ENCODE measurements at places on chromosomes 5 and 9. TPM values are rescaled to one million over a fixed set of nuclear protein-coding genes. Genes with fewer than 3 reads are reported as not detected.

SLCO4C1 gene
- total RNA-seq: 0.37 TPM

NEURL1B gene
- total RNA-seq: 0.19 TPM

NACC2 gene
- 5.2 TPM for total RNA-seq

GMCL2 gene
- not detected for total RNA-seq

RASEF gene
- total RNA-seq: not detected

PCDHB9 gene
- total RNA-seq: not detected

PLCXD3 gene
- not detected for total RNA-seq

MTX3 gene
- 14.3 TPM for total RNA-seq

NSG2 gene
- total RNA-seq: not detected

SLC4A9 gene
- total RNA-seq: 0.73 TPM

LOX gene
- 0.04 TPM for total RNA-seq

PCDH12 gene
- 0.80 TPM for total RNA-seq

LCP2 gene
- total RNA-seq: 232 TPM

- peak overlapping the region; percentile 99 for H3K27ac ChIP-seq
- H3K4me3 ChIP-seq: peak overlapping the region; percentile 88
- H3K27me3 ChIP-seq: no peaks in the 10 kb centered on the region
- peaks cover 38% of the 10 kb centered on the region for H3K36me3 ChIP-seq
- H3K4me1 ChIP-seq: peaks cover 43% of the 10 kb centered on the region
These were observed 1.4 kb downstream of the STING1 start for GRCh38 chr5:139481122-139481533.

GRCh38 chr9:120697448-120697847 lies 16.8 kb downstream of the MEGF9 start:
- no peak overlapping the region for H3K4me3 ChIP-seq
- H3K27ac ChIP-seq: no peak overlapping the region
- no peaks in the 10 kb centered on the region for H3K27me3 ChIP-seq
- H3K4me1 ChIP-seq: peaks cover 32% of the 10 kb centered on the region
- H3K36me3 ChIP-seq: no peaks in the 10 kb centered on the region
- no peak for DNase-seq

- no peak overlapping the region for H3K4me3 ChIP-seq
- no peak for DNase-seq
- peaks cover 4% of the 10 kb centered on the region for H3K27me3 ChIP-seq
- H3K27ac ChIP-seq: no peak overlapping the region
- H3K36me3 ChIP-seq: no peaks in the 10 kb centered on the region
These were observed 38.3 kb downstream of the EQTN start for GRCh38 chr9:27258662-27259061.

DNA sequence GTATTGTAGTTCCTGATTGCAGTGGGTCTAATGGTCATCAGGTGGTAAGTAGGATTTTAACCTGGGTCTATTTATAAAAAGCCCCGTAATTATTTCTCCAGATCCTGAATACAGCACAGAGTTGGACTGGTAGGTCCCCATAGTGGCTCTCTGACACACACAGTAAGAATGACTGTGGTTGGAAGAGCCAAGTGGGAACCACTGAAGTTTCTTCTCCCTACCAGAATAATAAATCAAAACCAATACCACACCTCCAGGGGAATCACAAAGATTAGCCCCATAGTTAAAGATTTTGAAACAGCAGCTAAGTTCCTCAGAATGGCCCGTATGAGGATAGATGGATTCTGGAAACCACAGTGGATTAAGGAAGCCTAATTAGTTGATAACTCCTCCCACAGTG lies 68.4 kb upstream of the ZFR start:
- no peak overlapping the region for H3K4me3 ChIP-seq
- no peaks in the 10 kb centered on the region for H3K4me1 ChIP-seq
- no peak for DNase-seq
- no peak overlapping the region for H3K27ac ChIP-seq
- H3K36me3 ChIP-seq: no peaks in the 10 kb centered on the region

- DNase-seq: no peak
- H3K4me1 ChIP-seq: no peaks in the 10 kb centered on the region
- H3K36me3 ChIP-seq: no peaks in the 10 kb centered on the region
- no peak overlapping the region for H3K27ac ChIP-seq
- H3K27me3 ChIP-seq: no peaks in the 10 kb centered on the region
These were observed 929.8 kb downstream of the CDH18 start for GRCh38 chr5:19058216-19058615.

DNA sequence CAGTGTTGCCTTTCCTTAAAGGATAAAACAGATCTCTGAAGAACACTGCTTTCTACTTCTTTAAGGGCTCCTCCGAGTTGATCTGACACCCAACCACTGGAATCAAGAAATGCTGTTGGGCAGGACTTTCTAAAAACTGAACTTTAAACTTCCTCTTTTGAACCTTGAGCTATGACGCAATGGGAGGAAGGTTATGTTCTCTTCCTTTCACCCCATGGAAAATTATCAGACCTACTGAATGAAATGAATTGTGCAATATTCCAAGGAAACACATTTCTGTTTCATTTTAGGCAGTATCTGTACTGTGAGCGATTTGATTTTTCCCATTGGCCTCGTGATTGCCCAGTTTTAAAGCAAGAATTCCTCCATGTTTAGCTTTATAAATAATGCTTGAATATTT lies 206.0 kb upstream of the PRR16 start:
- DNase-seq: no peak
- no peaks in the 10 kb centered on the region for H3K36me3 ChIP-seq

- no peaks in the 10 kb centered on the region for H3K4me1 ChIP-seq
- no peak for DNase-seq
- H3K27me3 ChIP-seq: no peaks in the 10 kb centered on the region
- H3K4me3 ChIP-seq: no peak overlapping the region
- no peaks in the 10 kb centered on the region for H3K36me3 ChIP-seq
These were observed 334.6 kb upstream of the TUSC1 start for GRCh38 chr9:26012797-26013196.

- no peaks in the 10 kb centered on the region for H3K36me3 ChIP-seq
- H3K4me1 ChIP-seq: no peaks in the 10 kb centered on the region
- H3K27ac ChIP-seq: no peak overlapping the region
- H3K27me3 ChIP-seq: no peaks in the 10 kb centered on the region
- no peak overlapping the region for H3K4me3 ChIP-seq
These were observed 64.4 kb downstream of the FAM114A2 start for GRCh38 chr5:153974131-153974812.

DNA sequence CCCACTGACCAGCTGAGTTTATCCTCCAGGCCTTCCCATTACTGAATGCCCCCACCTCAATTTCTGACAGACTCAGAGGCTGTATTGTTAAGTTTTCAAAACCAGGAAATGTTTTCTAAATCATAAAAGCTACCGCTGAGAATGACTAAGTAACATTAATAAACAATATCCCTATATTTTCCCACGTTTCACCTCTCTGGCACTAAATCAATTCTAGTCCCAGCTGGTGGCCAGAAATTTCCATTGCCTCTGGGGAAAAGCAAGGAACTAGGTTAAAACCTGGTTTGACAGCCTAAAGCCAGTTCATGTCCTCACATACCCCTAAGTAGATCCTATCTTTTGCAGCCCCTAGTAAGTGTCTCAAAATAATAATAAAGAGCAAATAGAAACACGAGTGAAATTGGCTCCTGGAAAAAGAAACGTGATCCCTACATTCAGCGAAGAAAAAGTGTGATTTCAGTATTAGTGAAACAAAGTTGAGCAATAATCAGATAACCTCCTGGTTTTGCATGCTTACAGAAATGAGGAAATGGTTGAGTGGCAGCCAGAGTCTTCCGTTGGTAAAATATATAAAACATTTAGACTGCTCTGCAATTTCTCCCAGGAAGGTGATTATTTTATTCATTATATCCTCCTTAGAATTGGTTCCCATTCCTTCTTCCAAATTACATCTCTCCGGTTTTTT lies 110.9 kb downstream of the ESM1 start:
- H3K27ac ChIP-seq: no peak overlapping the region
- peaks cover 3% of the 10 kb centered on the region for H3K4me1 ChIP-seq
- H3K36me3 ChIP-seq: no peaks in the 10 kb centered on the region
- H3K4me3 ChIP-seq: no peak overlapping the region

GRCh38 chr9:125600194-125600593 lies 106.8 kb downstream of the MAPKAP1 start:
- no peak for DNase-seq
- H3K4me3 ChIP-seq: no peak overlapping the region
- H3K4me1 ChIP-seq: peaks cover 22% of the 10 kb centered on the region
- peaks cover 7% of the 10 kb centered on the region for H3K36me3 ChIP-seq

- no peak overlapping the region for H3K27ac ChIP-seq
- no peaks in the 10 kb centered on the region for H3K36me3 ChIP-seq
- H3K4me3 ChIP-seq: no peak overlapping the region
- no peaks in the 10 kb centered on the region for H3K4me1 ChIP-seq
- H3K27me3 ChIP-seq: peaks cover 5% of the 10 kb centered on the region
These were observed 150.9 kb upstream of the SPEF2 start for GRCh38 chr5:35466746-35467145.

GRCh38 chr5:89901346-89901745 lies 508.2 kb downstream of the CETN3 start:
- H3K27ac ChIP-seq: no peak overlapping the region
- H3K36me3 ChIP-seq: no peaks in the 10 kb centered on the region
- no peaks in the 10 kb centered on the region for H3K4me1 ChIP-seq
- no peak for DNase-seq
- no peak overlapping the region for H3K4me3 ChIP-seq

DNA sequence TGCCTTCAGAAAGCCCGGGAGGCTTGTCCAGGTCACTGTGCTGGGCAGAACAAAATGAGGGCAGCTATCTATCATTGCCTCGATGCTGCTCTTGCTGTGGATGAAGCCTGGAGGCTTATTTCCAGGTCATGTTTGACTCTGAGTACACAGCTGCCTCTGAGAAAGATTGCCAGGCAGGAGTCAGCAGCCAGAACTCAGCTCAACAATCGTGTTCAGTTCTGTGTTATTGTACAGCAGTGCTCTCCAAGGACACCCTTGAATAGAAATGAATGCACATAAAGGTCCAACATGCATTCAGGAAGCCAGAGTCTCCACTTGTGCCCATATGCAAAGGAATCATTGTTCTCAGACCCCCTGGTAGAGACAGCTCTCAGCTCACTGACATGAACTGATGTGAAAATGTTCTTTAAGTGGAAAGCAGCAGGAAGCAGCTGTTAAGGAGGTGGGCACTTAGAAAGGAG lies 61.7 kb upstream of the ZFR start:
- H3K36me3 ChIP-seq: no peaks in the 10 kb centered on the region
- peaks cover 6% of the 10 kb centered on the region for H3K27me3 ChIP-seq
- no peak overlapping the region for H3K27ac ChIP-seq
- H3K4me3 ChIP-seq: no peak overlapping the region
- no peak for DNase-seq

DNA sequence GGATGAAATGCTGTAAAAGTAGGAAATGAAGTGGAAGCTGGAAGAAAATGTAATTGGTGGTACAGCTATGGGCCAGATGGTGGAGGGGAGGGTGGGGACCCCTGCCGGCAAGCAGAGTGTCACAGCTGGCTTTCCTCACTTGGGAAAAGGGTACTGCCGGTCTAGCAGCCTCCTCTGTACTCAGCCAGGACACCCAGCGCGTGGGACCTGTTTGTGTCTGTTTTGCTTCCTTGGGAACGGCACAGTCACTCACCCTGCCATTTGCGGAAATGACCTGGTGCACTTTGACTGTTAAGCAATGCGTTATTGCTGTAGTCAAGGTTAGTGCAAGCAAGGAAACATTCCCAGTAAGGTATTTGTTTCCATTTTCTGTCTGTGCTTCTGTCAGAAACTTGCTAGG lies 10.1 kb downstream of the TMEM252 start:
- DNase-seq: no peak
- no peak overlapping the region for H3K27ac ChIP-seq
- no peaks in the 10 kb centered on the region for H3K36me3 ChIP-seq
- no peaks in the 10 kb centered on the region for H3K4me1 ChIP-seq

DNA sequence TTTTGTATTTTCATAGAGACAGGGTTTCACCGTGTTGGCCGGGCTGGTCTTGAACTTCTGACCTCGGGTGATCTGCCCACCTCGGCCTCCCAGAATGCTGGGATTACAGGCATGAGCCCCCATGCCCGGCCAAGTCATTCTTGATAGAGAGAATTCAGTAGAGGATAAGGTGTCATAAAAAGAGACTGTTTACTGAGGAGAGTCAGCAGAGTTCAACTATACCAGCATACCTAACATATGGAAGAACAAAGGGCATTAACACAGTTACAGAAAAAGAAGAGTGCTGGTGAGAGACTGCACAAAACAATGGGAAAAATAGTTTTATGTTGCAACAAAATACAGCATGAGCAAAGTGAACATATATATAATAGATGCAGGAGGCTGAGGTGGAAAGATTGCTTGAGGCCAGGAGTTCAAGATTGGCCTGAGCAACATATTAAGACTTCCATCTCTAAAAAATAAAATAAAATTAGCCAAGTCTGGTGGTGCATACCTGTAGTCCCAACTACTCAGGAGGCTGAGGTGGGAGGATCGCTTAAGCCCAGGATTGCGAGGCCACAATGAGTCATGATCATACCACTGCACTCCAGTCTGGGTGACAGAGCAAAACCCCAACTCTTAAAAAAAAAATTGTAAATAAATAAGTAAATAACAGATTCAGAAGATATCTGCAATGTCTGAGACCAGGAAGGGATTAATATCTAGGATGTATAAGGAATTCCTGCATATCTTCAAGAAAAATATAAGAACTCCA lies 19.5 kb downstream of the B4GALT1 start:
- no peak overlapping the region for H3K4me3 ChIP-seq
- DNase-seq: no peak

DNA sequence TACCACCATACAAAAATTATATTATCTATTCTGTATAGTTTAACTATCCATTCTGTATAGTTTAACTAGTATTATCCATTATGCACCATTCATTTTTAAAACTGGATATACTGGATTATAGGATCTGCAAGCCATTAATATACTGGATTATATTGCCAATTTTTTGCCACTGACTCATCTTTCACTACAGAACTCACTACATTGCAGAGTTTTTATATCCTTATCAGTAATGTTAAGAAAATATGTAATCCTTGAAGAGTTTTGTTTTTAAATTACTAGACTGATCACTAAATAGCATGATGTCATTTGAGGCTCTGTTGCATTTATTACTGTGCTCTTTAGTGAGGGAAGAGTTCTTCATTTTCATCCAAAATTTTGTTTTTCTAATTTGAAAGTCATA lies 109.8 kb upstream of the SNX2 start:
- H3K27ac ChIP-seq: no peak overlapping the region
- H3K4me1 ChIP-seq: no peaks in the 10 kb centered on the region
- no peak overlapping the region for H3K4me3 ChIP-seq
- peaks cover 4% of the 10 kb centered on the region for H3K27me3 ChIP-seq
- no peaks in the 10 kb centered on the region for H3K36me3 ChIP-seq

Measured in activated CD4-positive, alpha-beta T cell treated with anti-CD3 and anti-CD28 coated beads for 36 hours (primary cell).